BE2C (cell line): ENCODE measurements at places on chromosomes 6 and 20.
A peak's percentile ranks its signal among the peaks of the same experiment; 100 is the strongest.

- DNase-seq = peak; percentile 10
Measured at GRCh38 chr6:117072134-117072533, 193.2 kb upstream of the VGLL2 start.

GRCh38 chr6:168641446-168641845, 200.5 kb downstream of the SMOC2 start:
- no peak for DNase-seq

DNA sequence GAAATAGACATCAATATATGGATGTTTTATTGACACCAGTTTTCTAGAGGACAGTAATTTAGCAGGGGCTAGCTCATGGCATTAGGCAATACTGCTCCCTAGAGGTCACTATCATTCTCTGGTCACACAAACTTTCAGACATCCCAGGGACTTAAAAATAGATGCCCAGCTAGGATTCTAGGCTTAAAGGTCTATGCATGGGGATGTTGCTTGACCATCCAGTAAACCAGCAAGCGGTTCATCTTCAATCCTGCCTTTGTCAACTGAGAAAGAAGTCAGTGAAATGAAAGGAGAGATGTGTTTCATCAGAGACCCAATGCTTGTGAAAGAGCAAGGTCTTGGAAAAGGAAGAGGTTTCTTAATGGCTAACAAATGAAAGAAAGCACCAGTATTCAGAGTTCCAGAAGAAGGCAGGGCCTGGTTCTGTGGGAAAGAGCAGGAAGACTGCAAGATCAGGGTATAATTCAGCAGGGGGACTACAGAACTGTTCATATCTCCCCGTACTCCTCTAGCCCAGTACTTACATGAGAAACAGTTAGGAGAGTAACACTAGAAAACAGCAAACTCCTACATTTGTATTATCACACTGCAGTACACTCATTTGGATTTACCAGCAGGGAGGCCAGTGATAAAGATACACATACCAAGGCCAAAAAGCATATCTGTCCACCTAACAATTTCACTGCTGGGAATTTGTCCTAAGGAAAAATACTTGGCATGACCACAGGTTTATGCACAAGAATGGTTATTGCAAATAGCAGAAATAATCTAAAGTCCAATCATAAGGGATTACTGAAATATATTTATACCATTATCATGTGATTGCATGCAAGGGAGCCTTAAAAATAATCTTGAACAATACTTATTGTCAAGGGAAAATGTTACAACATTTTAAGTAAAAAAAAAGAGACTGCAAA, 151.4 kb upstream of the LAMA2 start:
- DNase-seq = peak; percentile 24

DNA sequence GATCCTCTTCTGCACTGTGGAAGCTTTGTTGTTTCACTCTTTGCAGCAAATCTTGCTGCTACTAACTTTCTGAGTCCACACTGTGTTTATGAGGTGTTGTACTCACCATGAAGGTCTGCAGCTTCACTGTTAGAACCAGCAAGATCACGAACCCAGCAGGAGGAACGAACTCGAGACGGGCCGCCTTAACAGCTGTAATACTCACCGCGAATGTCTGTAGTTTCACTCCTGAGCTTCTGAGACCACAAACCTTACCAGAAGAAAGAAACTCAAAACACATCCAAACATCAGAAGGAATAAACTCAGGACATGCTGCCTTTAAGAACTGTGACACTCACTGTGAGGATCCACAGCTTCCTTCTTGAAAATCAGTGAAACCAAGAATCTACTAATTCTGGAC, 48.1 kb upstream of the MBOAT1 start:
- no peak for DNase-seq

DNA sequence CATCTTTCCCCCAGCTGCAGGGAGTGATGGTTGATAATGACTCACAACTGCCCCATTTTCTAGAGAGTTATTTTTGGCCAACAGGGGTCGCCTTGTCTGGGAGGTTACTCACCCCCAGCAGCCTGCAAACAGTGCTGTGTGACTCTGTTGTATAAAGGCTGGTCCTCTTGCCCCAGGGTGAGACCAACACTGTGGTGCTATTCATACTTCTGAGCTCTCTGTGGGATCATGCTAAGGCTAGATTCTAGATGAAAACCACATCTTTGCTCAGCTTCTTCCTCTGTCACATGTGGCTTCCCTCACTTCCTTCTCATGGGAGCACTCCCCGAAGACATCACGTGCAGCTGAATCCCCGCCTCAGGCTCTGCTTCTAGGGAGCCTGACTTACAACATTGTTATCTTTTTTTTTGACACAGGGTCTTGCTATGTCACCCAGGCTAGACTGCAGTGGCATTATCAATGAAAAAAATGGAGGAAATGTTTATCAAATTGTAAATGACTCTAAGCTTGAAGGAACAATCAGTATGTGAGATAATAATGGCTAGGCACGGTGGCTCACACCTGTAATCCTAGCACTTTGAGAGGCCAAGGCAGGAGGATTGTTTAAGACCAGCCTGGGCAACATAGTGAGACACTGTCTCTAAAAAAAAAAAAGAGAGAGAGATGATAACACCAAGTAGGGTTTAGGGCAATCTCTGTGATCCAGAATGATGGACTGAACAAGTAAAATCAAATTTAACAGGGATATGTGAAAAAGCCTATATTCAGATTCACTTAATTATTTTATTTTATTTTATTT, 55.7 kb upstream of the SLC23A2 start:
- DNase-seq = no peak

DNA sequence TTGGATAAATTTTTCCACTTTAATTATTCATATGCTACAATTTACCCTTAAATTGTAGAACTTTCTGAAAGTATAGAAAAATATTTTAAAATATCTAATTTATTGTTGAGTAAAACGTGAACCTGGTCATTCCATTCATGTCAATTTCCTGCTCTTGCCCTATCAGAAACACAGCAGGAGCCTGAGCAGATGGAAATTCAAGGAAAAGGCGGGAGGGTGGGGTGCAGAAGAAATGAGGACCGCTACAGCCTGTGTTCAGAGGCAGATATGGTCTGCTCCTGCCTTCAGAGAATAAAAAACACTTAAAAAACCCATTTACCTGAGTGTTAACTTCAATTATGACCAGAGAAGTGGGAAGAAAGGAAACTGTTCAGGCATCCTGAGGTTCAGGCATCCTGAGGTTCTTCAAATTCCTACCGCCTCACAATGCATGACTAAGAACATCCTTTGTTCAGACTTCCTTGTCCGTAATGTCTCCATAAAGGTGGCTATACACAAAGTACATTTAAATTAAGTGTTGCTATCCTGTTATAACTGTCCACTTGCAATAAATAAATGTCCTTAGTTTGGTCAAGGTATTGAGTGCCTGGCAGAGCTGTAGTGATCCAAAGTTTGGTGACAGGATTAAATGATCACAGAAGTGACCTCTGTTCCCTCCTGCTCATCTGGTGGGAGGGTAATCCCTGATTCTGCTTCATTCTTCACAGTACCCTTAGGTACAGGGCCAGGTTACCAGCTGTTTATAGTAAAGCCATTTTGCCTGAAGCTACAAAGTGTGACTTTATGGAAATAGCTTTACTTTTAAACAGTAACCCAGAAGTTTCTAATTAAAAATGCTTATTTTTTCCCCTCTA, 109.1 kb downstream of the MAN1A1 start:
- DNase-seq = no peak

- DNase-seq = no peak
Measured at GRCh38 chr6:41247288-41247865, 19.2 kb downstream of the TREML4 start.

- peak; percentile 20 for DNase-seq
Measured at GRCh38 chr20:25000268-25000801, 7.8 kb upstream of the APMAP start.

GRCh38 chr6:124722141-124722878, 239.9 kb upstream of the RNF217 start:
- DNase-seq = no peak

GRCh38 chr6:36361071-36361470, 24.4 kb upstream of the BNIP5 start:
- DNase-seq = no peak

GRCh38 chr6:160992980-160993314, 1.4 kb downstream of the MAP3K4 start:
- no peak for DNase-seq

DNA sequence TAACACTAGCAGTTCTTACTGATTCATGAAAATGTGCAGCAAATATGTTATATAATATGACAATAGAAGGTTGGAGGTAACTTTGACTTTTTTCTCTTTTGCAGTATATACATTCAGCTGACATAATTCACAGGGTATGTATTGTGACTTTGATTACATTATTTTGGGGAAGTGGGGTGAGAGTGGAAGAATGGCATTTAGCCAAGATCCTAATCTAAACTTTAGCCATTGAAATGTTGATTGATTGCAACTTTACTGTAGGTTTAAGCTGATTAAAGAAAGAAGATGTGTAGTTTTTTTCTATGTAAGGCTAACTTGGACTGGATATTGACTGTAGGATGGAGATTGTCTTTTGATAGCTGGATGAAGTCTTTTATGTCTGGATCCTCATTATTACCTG, 46.0 kb downstream of the MAPK14 start:
- no peak for DNase-seq

DNA sequence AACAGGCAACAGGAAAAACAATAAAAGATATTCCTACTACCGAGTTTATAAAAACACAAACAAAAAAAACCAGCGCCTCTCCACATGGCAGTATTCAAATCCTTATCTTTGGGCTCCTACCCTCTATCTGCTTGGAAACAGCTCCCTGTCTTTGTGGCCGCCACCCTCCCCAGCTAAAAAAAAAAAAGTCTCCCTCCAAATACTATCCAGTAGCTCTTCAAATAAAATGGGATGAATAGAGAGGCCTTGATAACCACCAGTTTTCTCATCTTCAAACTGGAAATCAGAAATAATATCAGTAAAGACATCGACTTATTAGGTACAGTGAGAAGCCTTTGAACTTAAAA, 96.2 kb downstream of the PSMG4 start:
- DNase-seq = no peak

GRCh38 chr20:2140561-2140960, 38.9 kb downstream of the STK35 start:
- no peak for DNase-seq

DNA sequence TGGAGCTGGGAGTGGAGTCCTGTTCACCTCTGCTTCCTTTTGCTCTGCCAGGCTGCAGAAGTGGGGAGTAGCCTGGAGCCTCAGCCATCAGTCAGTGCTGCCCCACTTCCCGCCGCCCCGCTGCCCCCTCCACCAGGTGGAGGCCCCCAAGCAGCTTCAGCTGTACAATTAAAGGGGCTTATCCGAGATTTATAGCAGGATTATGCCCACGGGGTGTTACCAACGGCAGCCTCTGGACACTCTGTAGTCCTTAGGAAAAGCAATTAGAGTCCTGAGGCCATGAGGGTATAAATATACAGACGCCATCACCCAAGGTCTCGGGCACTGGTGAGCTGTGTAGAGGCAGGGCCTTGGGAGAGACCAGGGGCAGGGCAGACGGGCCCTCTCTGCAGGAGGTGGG, 55.4 kb downstream of the GRM4 start:
- no peak for DNase-seq

DNA sequence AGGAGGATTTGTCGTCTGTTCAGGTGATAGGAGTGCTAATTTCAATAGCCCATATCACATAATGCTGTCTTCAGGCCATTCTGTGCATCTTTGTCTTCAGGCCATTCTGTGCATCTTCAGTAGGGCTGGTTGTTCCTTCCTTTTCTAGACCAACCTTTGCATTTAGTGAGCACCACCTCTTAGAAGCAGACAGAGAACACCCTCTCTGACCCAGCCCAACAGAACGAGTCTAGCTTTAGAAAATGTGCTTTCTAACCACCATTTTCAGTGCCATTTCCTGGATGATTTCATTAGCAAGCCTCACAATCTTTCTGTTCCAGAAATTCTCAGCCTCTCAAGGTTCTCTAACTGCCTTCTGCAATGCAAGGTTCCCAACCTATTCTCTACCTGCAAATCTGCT, 215.3 kb upstream of the KCNQ5 start:
- DNase-seq = no peak

- no peak for DNase-seq
Measured at GRCh38 chr6:123899745-123900144, 96.1 kb downstream of the NKAIN2 start.

GRCh38 chr20:37342231-37343177, 3.4 kb upstream of the SRC start:
- peak; percentile 37 for DNase-seq

DNA sequence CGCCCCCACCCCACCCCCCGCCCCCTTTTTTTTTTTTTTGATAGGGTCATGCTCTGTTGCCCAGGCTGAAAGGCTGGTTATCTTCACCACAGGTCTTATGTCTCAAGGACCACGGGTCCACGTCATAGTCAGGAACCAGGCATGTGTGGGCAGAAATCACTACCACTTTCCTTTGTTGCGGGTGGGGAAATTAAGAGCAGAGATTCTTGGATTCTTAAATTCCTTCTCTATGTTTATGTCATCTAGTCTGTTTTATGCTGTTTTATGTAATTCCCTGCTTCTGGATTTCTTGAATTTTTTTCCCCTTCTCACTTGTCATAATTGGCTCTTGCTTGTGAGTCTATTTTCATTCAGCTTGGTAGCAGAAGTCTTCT, 25.8 kb upstream of the PLCG1 start:
- no peak for DNase-seq

GRCh38 chr6:169784821-169785340, 33.5 kb downstream of the ERMARD start:
- DNase-seq = no peak

DNA sequence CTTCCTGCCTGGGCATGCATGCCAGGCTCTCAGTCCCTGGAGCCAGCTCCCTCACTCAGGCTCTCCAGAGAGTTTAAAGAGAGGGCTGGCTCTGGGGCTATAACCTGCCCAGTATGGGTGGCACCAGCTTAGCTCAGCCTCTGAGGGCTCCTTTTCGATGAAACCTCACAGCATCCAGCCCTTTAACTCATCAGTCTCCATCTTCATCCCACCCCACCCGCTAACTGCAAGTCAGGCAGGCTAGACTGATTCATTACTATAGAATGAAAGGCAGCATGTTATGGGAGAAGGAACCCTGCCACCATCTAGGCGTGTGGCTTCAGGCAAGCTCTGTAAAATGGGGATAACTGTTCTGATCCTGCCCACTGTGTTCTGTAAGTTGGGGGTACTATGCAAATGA, 53.5 kb downstream of the RAB44 start:
- no peak for DNase-seq

GRCh38 chr6:37758234-37758633, 60.6 kb upstream of the MDGA1 start:
- no peak for DNase-seq

DNA sequence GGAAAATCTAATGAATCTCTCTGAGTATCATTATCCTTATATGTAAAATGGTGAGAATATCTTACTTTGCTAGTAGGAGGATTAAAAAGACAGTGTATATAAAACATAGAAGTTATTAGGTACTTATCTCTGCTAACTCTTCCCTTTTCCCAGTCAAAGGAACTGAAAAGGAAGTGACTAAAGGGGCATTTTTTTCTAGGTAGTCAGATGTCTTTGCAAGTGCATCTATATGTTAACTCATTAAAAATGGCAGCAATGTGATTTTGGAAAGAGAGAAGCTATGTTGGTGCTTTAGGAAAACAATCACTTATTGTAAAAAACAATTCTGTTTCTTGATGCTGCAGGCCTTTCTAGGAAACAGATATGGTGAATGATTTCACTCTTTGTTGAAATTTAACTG, 180.9 kb downstream of the SAMD5 start:
- no peak for DNase-seq

- DNase-seq = no peak
Measured at GRCh38 chr6:159059885-159060506, 15.2 kb upstream of the TAGAP start.

GRCh38 chr6:158332237-158332636, 20.0 kb downstream of the TULP4 start:
- DNase-seq = no peak
